ENCODE measurements at places on chromosomes 3 and 15.

DNA sequence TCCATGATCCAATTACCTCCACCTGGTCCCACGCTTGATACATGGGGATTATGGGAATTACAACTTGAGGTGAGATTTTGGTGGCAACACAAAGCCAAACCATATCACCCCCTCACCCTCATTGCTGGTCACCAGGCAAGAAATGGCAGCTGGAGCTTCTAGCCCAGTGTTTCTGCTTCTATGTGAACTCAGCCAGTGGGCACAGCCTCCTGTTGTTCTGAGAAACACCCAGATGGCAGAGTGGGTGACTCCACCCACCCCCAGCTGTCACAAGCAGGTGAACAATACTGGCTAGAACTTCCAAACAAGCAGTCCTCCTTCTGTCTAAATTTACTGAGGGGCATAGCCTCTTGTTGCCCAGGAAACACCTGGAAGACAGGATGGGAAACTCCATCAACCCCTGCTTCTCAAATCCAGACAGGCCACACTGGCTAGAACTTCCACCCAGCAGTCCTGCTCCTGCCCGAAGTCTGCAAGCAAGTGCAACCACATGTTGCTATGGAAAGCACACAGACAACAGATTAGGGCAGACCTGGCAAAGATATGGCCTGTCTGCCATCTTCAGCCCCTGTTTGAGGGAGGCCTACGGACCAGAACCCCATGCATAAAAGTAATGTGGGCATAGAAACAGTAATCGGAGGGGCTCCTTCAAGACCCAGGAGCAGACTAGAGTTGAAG lies 114.1 kb downstream of the DTWD1 start:
- DNase-seq, result no peak

GRCh38 chr15:66404532-66404931 lies 17.8 kb downstream of the MAP2K1 start:
- no peak for DNase-seq

DNA sequence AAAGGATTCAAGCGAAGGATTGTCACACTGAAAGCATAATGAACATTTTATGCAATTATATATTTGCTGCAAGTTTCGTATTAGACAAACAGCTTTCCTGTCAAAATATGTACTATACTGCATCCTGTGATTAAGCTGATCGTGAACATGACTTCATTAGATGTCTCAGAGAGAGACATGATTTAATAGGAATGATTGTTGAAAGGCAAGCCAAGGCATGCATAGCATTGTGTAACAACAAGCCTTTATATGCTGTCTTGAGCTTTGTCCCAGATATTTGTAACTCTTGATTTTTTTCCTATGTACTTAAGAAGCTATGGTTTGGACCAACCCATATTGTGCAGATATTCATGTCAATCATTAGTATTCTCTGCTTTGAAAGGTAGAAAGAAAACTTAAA lies 309.1 kb downstream of the KCNH8 start:
- no peak for DNase-seq

DNA sequence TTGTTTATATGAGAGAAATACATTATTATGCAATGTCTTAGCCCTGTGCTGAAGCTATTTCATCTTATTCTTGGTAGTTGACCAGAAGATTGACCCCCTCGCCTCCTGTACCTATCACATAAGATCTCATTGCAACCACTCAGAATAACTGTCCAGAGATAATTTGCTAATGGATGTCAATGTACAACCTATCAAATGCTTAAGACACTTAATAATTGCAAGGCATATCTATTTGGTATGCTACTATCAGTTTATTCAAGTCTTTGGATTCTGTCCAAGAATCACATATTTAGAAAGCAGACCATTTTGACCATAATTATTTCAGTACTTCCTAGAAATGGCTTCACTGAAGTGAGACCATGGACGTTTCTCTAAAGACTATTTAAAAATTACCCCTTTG lies 241.6 kb downstream of the GAP43 start:
- DNase-seq, result no peak

DNA sequence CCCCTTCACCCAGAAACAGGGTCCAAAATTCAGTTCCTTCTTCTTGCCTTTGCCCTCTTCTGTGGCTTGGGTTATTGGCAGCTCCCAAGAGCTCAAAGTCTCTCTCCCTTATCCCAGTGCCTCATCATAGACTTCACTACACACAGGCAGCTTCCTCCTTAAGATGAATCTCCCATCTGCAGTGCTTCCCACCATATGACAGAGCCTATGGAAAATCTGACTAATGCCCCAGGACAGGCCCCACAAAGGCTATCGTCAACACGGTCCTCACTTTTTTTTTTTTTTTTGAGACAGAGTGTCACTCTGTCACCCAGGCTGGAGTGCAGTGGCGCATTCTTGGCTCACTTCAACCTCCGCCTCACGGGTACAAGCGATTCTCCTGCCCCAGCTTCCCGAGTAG lies 194.1 kb downstream of the MEX3B start:
- DNase-seq, result no peak

GRCh38 chr3:186057594-186057993 lies 51.3 kb downstream of the ETV5 start:
- no peak for DNase-seq

GRCh38 chr3:2714834-2715233 lies 395.3 kb downstream of the IL5RA start:
- DNase-seq, result no peak

- no peak for DNase-seq
Measured at GRCh38 chr3:157494581-157495281, 8.5 kb downstream of the VEPH1 start.

DNA sequence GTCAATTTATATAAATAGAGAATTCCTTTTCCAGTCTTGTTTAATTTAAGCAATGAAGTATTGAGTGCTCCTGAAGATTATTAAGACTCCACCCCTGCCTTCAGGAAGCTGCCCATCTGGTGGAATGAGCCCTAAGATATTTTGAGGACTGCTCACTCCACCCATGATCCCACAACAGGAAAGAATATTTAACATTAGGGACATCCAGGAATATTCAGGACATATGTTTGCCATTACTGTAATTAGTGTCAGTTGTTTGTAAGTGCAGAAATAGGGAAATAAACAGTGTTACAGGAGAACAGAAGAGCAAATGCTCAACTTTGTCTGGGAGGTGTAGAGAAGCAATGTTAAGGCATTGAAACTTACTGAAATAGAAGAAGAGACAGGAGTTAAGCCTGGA lies 375.0 kb downstream of the ROBO2 start:
- DNase-seq, result no peak

DNA sequence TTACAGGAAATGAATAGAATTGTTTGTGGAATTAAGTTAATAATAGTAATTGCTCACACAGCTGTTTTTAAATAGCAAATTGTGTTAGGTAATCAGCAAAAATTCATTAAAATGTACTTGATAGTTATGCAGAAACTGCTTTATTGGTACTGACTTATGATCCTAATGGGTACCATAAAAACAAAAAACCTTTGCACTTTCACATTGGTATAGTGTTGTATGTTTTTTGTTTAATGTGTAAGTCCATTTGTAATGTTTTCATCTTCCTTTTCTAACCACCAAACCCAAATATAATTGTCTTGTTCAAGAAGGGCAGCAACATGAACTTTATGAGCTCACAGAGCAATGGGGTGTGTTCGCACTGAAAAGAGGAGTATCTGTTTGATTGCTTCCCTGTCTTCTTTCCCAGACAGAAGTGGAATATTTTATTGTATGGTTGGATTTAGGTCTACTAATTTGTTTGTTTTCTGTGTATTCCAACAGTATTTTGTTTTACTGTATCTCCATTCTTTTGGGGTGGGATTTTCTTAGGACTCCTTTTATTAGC lies 135.8 kb downstream of the TCF12 start:
- no peak for DNase-seq

- no peak for DNase-seq
Measured at GRCh38 chr3:190204200-190204599, 83.5 kb upstream of the P3H2 start.

GRCh38 chr15:33844186-33844585 lies 124.1 kb upstream of the CHRM5 start:
- DNase-seq, result no peak

DNA sequence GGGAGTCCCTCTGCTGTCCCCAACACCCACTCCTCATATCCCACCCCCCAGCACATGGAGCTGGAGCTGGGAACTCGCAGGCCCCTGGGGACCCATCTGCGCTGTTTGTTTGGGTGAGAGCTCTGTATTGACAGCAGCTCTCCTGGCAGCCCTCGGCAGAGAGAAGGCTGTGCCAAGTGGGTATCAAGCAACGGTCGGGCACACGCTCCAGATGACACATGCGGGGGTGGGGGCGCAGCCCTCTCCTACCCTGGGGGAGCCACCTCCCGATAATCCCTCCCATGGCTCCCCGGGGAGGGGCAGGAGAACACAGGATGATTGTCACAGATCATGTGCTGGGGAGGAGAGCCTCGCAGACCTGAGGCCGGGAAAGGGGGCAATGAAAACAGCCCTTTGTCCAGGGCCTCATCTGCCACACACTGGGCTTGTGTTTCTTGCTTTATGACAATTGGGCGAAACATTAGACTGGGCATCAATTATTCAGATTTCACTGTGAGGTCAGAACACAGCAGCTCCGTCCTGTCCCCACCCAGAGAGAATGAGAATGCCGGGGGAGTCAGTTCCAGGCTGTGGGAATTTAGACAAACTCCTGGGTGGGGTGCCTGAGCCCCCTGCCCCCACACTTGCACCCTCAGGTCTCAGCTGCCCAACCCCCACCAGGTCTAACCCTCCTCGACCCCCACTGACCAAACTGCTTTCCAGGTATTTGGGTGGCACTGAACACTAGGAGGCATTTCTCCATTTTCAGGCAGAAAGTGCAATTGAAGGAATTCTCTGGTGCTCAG lies 46.4 kb upstream of the KLF13 start:
- DNase-seq, result no peak

DNA sequence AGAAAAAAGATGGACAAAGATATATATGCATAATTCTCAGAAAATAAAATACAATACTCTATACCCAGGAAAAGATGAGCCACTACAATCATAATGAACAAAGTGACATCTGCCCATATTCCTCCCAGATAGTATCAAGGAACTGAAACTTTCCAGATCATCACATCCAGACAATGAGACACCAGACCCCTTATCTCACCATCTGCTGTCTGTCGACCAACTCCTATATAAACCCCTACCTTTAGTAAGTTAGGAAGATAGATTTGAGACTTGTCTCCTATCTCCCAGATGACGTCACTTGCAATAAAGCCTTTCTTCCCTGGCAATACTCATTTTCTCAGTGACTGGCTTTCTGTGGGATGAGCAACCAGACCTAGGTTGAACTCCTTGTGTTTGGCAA lies 1071.6 kb downstream of the PLOD2 start:
- no peak for DNase-seq

- no peak for DNase-seq
Measured at GRCh38 chr15:66621491-66622467, 56.0 kb upstream of the LCTL start.

- no peak for DNase-seq
Measured at GRCh38 chr3:127172781-127173515, 20.0 kb upstream of the PRR23E start.

- DNase-seq, result no peak
Measured at GRCh38 chr15:75685195-75685594, 27.5 kb downstream of the CSPG4 start.

GRCh38 chr3:11699083-11699427 lies 55.3 kb upstream of the VGLL4 start:
- DNase-seq, result no peak

- no peak for DNase-seq
Measured at GRCh38 chr15:80834906-80835305, 55.7 kb downstream of the CEMIP start.

DNA sequence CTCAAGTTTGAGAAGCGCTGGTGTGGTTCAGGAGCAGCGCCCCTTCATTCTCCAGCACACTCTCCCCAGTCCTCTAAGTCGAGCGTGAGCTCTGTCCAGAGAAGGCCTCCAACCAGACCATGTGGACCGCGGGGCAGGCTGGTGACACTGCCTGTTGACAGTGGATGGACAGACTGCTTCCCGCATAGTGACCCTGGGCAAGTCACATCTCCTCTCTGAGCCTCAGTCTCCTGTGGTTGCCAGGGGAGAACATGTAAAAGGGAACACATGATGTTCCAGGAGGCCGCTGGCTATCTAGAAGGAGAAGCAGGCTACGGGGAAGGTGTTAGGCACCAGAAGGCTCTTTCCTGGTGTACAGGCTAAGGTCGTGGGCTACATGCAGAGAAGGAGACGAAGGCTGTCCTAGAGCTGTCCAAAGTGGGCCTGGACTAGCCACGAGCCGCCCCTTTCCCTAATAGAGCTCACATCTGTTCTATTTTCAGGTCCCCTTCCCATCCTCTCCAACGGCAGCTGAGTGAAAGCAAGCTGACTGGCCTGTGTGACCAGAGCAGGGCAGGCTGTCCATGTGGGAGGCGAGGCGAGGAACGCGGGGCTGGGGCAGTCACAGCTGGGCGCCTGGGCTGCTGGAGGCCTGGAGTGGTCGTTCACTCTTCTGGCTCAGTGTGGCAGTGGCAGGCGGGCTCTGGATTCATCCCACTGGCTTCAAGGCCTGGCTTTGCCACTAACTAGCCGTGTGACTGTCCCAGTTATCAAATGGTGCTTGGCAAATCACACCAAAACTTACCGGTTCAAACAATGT lies 11.1 kb downstream of the ISG20 start:
- no peak for DNase-seq

GRCh38 chr3:35422101-35422500 lies 217.2 kb upstream of the ARPP21 start:
- DNase-seq, result no peak

DNA sequence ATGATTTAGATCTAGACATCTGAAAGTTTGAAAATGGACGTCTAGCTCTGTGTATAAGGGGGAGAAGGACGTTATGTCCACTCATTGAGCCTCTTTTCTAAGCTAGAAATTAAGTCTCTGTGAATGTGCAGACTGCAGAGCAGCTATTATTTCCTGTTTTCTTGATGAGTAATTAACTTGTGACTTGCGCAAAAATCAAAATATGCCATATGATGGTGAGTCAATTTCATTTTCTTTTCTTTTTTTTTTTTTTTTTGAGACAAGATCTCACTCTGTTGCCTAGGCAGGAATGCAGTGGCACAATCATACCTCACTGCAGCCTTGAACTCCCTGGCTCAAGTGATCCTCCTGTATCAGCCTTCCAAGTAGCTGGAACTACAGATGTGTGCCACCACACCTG lies 14.1 kb downstream of the LACTB start:
- DNase-seq, result no peak

GRCh38 chr3:141677701-141678100 lies 60.4 kb upstream of the RNF7 start:
- DNase-seq, result no peak

DNA sequence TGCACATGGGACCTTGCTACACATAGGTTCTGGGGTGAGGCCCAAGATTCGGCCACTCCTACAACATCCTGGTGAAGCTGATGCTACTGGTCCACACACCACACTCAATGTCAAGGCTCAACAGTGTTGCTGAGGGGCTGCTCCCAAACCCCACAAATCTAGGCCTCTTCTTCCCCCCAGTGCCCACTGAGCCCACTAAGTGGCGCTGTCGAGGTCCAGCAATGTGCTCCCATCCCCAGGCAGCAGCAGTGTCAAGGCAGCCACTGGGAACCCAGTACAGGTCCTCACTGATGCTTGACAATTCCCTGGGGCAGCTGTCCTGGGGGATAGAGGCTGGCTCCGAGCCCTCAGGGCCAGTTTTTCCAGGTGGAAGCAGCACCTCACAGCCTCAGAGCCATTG lies 21.5 kb downstream of the SCN5A start:
- no peak for DNase-seq
